ENCODE measurements at places on chromosomes 3 and 15.

GRCh38 chr15:69881302-69881670, 216.4 kb downstream of the TLE3 start:
- no peak for DNase-seq

DNA sequence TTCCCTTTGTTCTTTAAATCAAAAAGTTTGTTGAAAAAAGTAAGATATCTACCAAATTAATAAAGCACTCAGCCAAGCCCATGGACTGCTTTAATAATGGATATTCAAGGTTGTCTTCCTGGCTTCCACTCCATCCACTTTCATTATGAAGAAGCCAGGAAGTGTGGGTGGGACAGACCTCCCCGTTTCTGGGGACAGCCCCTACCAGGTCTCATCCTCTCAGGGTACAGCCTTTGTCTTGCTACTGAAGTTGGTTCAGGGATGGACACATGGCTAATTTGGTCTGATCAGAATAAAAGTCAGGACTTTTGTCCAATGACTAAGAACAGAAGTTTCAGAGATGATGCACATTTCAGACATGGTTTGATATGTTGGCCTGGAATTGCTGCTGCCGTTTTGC, 32.6 kb downstream of the CCNB2 start:
- DNase-seq, result no peak

GRCh38 chr15:96268442-96269204, 61.9 kb upstream of the NR2F2 start:
- no peak for DNase-seq

DNA sequence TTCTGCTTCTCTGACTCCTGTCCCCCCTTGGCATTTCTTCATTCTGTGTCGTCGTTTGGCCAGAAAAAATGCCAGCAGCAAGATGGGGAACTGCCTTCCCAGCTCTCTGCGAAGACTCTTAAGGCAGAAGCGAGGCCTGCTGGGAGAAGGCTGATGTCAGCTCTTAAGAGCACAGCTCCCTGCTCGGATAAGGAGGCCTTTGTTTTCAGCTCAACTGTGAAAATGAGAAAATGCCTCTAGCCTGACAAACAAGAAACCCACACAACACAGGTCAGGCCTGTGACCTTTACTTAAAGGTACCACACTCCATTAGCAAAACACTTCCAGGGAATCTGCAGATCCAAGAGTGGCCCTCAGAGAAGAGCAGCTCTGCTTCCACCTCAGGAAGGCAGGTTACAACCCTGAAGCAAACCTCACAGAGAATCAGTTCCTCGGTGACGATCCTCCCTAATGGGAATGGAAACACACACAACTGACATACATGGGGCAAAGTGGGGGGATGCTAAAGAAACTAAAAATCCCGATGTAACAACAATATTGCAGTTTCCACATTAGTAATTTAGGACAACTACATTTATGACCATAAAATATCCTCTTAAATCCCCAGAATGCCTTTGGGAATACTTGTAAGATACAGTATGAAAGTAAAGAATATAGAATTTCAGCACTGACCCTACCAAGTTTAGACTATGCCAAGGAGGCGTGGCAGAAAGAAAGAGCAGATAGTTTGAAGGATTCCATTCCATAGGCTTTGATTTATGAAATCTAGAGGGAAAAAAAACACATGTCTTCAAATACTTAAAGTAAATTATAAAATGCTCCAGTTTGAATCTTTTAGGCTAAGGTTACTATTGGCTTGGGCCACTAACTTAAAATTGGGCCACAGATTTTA, 52.1 kb downstream of the VGLL4 start:
- no peak for DNase-seq

DNA sequence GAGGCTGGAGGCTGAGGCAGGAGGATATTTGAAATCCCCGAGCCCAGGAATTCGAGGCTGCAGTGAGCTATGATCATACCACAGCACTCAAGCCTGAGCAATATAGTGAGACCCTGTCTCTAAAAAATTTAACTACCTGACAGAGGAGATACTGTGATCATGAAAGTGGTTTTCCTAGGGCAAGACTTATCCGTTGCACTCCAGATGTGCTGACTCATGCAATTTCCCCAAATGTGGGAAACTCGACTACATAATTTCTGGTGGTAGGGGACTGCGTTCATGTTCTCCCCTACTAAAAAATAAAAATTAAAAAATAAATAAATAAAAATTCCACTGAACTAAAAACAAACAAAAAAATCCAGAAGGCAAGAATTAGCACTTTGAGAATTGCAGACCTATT, 271.7 kb downstream of the SHQ1 start:
- DNase-seq, result no peak

DNA sequence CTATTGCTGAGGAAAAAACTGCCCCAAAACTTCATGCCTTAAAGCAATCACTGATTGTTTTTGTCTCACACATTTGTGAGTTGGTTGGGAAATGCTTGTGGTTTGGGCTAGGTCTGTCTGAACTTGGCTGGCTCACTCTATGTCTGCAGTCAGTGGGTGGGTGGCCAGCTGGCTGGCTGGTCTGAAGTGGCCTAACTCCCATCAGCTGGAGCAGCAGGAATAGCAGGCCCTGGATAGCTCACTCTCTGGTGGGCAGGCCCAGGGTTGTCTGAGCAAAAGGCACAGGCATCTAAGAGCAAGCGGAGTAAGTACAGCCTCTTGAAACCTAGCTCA, 37.7 kb upstream of the PRR20G start:
- no peak for DNase-seq

DNA sequence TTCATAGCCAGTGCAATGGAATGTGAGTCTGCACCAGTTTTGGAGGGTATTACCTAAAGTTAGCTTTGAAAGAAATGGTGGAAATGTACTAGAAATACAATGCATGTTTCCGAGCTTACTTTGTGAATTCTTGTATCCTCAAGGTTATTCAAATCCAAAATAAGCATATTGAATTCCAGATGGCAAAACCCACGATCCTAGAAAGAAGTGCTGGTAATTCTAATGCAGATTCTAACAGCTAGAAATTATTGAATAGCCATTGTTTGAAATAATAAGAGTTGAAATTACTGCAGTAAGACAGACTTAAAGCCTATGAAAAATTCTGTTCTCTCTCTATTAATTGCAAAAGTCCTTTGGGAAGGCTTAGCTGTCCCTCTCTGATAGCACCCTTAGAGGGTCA, 258.4 kb downstream of the CHL1 start:
- DNase-seq, result no peak

- DNase-seq, result no peak
Measured at GRCh38 chr15:86595741-86596140, 516.1 kb downstream of the AGBL1 start.

GRCh38 chr15:26231096-26231495, 368.0 kb upstream of the ATP10A start:
- DNase-seq, result no peak

DNA sequence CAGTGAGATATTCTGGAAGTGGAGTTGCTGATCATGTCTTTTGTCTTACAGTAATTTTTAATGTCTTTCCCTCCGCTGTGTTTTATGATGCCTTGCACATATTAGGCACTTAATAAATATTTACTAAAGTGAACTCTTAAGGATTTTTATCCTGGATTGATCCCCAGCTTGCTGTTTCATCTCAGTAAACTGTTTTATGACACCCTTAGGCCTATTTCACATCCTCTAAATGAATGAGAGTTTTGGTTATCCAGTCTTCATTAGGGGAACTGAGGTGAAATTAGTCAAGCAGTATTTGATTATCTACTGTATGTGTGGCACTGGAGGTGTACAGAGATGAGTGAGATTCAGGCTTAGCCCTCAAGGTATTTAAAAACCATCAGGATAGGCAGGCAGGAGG, 19.8 kb downstream of the CHCHD6 start:
- DNase-seq, result no peak

DNA sequence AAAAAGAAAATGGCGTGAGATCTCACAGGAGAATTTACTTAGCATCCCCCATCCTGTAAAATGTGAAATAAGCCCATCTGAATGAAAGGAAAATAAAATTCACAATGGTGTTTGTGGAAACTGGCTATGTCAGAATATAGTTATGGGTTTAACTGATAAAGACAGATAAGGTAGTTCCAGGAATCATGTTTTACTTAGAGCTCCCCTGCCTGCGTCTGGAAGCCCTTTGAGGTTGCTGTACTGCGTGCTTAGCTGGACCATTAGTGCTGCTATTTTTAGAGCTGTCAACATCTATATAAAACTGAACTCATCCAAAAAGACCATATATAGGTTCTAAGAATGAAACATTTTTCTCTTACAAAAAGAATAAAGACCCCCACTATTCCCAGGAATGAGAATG, 130.8 kb downstream of the LSAMP start:
- DNase-seq, result no peak

DNA sequence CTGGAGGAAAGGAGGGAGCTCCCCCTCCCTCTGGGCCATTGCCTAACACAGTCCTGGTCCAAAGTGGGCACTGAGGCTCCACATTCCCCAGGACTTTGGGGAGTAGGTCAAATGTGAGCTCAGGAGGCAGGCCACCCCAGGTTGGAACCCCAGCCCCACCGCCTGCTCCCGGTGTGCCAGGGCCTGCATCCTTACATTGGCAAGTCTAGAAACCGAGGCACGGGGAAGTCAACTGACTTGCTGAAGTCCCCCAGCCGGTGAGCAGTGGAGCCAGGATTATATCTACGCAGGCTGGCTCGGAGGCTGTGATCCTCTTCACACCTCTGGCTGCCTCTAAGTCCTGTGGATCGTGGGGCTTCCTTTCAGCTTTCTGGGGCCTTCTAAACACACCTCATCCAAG, 48.7 kb downstream of the RHCG start:
- no peak for DNase-seq

GRCh38 chr3:62768896-62769295, 106.3 kb downstream of the CADPS start:
- DNase-seq, result no peak

- DNase-seq, result no peak
Measured at GRCh38 chr15:98873441-98874218, 134.0 kb downstream of the PGPEP1L start.

DNA sequence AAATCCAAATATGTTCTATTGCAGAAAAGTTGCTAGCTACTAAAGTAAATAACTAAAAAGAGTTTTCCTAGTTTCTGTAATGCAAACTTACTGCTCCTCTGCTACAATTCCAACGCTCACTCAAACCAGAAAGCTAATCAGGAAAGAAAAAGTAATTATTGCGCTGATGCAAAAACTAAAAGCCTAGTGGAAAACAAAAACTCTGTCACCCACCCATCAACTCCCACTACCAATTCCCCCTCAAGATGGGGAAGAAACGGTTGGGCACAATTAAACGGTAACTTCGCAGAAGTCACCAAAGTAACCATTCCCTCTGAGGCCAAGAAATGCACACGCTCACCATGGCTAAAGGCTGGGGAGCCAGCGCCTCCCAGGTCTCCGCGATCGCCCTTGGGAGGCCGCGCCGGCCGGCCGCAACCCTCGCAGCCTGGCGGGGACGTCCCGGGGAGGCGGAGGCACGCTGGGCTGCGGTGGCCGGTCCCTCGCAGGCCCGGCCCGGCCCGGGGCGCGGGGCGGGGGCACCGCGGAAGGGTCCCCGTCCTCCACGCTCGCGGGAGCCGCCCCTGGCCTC, 684 bp downstream of the SLTM start:
- DNase-seq, result no peak

DNA sequence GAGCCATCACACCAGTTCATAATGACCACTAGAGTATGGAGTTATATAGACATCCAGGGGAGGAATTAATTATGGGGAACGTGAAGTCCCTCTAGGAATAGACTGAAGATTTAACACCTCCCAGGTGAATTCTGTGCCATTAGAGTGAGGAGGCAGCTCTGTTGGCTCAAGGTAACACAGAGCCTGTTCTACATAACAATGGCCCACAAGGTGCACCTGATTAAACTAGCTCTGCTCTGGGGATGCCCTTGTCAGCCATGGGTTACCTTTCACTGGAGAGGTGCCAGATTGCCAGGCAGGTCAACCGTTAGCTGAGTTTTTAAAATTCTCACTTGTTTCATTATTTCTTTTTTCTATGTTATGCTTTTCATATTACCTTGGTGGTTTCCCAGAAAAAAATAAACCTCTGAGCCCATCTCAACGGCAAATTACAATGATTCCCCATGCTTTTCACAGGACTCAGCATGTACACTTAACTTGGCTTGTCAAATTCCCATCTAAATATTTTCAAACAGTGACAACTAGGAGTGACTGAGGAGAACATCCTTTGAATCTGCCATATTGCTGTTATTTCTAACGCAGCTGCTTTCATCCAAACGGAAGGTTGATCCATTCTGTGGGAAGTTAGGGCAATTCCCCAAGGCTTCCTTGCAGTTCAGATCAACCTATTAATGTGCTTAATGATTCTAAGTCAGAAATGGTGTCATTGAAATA, 512.9 kb downstream of the MCTP2 start:
- no peak for DNase-seq

GRCh38 chr3:194508491-194509453, 22.0 kb upstream of the ATP13A3 start:
- DNase-seq, result no peak

- no peak for DNase-seq
Measured at GRCh38 chr3:59824876-59825275, 775.1 kb upstream of the CFAP20DC start.

DNA sequence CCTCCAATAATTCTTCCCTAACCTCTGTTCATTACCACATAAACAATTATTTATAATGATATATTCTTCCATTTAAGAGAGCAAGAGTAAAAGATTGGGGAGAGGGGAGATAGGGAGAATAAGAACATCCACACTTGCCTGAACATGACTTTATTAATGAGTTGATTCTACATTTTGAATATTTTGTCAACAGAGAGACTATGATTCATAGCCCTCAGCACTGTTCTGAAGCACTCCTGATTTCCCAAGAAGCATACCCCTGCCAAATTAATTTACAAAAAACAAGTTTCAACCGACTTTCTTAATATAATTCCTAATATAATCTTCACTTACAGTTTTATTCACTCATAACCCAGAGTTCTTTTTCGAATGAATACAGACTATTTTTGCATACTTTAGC, 828.8 kb downstream of the ROBO2 start:
- no peak for DNase-seq

DNA sequence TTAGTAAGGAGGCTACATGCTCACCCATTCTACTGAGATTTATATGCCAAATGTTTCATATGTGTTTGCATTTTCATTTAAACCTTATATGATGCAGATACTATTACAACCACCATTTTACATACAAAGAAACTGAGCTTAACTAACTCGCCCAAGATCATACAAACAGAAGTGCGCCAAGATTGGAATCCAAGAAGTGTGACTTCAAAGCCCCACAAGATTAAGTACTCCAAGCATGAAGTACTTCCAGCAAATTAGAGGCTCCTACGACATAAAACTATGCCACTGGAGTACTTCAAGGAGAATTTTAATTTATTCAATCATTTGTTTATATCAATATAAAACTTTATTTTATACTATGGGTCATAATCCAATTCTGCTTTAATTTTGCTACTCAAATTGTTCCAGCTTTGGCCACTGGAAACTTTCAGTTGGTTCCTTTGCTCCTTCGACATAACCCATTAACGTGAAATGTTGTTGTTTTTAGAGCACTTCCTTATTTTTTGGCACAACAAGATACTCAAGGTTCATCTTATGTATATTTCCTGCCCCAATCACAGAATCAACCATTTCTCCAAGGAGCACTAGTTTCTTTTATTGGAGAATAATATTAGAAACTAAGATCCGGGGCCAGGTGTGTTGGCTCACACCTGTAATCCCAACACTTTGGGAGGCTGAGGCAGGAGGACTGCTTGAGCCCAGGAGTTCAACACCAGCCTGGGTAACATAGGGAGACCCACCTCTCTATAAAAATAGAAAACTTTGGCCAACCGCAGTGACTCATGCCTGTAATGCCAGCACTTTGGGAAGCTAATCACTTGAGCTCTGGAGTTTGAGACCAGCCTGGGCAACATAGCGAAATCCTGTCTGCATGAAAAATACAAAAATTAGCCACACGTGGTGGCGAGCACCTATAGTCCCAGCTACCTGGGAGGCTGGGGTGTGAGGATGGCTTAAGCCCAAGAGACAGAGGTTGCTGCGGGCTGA, 10.4 kb downstream of the INO80 start:
- DNase-seq, result no peak
